ENCODE measurements at places on chromosomes 5 and 9.

GRCh38 chr5:37212096-37212495 is 37.1 kb downstream of the CPLANE1 start:
- no peak for DNase-seq

- peak; percentile 15 for DNase-seq
Observed at GRCh38 chr9:78985084-78985738, 586.6 kb upstream of the TLE4 start.

DNA sequence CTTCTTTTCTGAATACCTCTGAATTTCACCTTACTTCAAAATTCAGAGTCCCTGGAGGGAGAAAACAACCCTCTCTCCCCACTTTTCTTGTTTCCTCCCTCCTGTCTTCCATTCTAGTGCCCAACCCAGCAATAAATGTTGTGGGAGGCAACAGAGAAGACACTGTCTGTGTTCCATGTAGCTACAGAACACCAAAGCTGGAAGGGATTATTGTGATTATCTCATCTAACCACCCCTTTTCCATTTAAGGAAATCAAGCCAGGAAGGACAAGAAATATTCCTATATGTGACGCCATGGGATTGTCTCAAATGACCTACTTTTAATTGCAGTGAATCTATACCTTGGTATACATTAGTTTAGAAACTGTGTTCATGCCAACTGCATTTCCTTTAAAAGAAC is 476.6 kb upstream of the TNC start:
- peak; percentile 10 for DNase-seq

- peak; percentile 71 for DNase-seq
Observed at GRCh38 chr5:151660616-151661495, 25.9 kb downstream of the SPARC start.

GRCh38 chr5:148179234-148179824 is 11.0 kb downstream of the SPINK14 start:
- DNase-seq = peak; percentile 3

- DNase-seq = no peak
Observed at GRCh38 chr5:53243403-53243802, 133.8 kb upstream of the MOCS2 start.

DNA sequence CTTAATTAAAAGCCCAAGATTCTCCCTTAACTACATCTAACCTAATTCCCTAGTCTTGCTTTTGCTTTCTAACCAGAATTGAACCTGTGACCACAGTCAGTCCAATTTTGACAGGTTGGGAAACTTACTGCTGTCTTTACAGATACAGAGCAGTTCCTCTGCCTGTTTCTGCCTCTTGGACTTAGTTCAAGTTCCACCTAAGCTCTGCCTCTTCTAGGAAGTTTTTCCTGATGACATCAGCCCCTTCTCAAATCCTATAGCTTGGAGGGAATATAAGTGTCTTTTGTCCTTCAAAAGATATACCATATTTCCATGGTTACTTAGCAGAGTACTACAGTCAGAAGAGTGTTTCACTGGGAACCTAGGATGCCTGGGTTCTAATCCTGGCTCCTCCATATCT is 31.7 kb downstream of the BRINP1 start:
- no peak for DNase-seq

DNA sequence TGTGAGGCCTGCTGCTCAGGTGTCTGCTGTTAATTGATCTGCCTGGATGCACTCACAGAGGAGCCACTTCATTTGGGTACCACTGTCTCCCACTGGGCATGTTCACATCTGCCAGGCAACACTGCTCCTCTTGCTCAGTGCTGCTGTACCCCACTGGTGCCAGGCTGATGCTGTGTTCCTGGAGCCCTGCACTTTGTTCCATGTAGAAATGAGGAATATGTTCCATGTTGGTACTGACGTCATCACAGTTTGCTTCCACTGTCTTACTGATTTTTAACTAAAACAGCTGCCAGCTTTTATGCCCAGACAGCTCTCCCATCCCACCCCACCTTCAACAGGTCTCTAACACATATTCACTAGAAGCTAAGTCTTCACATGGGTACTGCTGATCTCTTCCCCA is 355.7 kb downstream of the LRRC70 start:
- no peak for DNase-seq

GRCh38 chr9:3740690-3741419 is 215.1 kb upstream of the RFX3 start:
- DNase-seq = no peak

DNA sequence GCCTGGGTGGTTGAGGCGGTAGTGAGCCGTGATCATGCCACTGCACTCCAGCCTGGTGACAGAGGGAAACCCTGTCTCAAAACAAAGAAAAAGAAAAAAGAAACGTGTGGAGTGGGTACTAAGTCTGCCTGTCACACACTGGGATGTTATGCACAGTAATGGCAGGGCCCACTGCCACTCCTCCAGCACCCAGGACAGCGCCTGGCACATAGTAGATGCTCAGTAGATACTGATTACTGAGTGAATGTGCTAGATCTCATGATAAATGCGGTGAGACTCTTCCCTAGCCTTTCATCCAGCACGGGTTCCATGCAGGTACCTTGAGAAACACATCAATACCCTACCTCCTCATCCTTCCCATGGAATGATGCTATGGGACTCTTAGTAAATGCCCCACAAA is 87.4 kb upstream of the HSPA9 start:
- peak; percentile 29 for DNase-seq

GRCh38 chr9:107733523-107733894 is 243.9 kb upstream of the KLF4 start:
- DNase-seq = peak; percentile 48

DNA sequence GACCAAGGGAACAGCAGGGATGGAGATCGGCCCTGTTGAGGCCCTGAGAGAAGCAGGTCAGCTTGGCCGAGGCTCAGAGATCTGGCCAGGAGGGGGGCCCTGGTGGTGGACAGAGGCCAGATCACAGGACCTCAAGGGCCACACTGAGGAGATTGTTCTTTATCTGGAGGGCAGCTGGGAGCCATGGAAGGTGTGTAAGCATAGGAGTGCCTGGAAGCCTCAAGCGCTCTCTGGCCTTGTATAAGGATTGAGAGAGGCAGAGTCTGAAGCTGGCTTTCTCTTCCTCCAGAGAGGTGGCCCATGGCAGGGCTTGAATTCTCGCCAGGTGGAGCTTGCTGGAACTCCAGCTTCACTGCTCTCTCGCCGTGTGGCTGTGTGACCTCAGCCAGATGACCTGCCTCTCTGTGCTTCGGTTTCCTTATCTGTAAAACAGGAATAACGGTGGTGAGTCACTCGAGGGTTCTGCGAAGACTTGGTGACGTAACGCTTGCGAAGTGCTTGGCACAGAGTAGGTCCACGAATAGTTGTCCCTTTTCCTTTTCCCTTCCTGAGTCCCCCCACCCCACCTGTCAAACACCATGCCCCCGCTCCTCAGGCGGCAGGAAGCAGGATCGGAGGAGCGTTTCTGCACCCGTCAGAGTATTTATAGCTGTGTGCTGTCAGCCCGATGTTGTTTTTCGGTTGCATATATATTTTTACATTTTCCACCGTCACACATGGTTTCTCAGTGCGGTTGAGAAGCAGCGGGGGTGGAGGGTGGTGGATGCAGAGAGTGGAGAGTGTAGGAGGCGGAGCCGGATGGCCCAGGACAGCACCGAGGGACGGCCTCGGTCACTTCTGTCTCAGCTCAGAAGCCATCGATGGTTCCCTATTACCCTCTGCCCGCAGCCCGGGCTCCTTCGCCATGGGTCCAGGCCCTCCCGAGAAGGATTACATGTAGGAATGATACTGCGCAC is 17.0 kb upstream of the CRB2 start:
- DNase-seq = no peak

DNA sequence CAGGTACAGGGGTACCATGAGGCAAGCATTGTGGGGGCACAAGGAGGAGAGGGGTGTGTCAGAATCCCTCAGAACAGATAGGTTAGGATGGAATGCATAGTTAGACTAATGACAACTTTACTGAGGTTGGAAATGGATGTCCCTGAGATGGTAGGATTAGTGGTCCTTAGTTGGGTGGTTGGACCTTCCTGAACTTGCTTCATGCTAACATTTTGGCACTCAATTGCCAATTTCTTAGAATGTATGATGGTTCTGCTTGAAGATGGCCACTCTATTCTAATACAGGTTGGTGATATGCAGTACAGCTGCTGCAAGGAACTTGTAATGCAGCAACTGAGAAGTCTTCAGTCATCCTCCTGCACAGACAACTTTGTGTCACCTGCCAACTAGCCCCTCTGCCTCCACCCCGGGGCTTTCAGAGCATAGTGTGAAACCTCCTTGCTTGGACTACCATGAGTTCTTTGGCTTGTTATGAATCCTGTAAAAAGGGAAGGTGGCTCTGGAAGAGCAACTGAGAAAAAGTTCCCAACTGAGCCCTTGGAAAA is 5.4 kb downstream of the CCNI2 start:
- DNase-seq = no peak

GRCh38 chr5:57635146-57635777 is 152.7 kb upstream of the ACTBL2 start:
- DNase-seq = no peak

DNA sequence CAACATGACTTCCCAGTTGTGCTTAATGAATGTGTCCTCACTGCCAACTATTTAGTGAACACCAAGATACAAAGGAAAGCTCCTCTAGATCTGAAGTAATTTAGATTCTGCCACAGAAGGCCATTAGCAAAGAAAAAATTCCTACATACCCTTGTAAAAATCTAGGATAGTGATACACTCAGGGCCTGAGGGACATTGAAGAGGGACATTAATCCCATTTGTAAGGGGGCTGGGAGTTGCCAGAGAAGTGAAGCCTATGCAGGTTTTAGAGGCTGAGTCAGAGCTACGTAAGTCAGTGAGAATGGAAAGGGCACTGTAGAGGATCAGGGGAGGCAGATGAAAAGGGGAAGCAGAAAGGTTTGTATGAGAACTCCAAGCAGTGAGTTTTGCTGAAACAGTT is 286.9 kb upstream of the TARS1 start:
- DNase-seq = no peak

GRCh38 chr9:116589392-116590354 is 97.4 kb upstream of the TRIM32 start:
- DNase-seq = peak; percentile 60

DNA sequence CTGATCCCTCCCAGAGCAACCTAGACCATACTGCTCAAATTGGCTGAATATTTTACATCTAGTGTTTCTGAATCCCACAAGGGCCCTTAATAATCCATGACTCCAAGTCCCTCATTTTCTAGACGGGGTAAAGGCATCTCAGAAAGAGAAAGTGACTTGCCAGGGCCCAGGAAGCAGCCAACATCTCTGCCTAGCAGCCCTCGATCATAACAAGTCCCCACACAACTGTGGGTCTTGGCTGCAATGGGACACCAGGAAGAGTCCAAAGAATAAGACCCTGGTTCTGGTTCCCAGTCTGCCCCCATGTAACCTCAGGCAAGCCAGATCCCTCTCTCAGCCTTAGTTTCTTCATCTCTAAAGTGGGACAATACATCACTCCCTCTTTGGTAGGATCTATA is 6.3 kb downstream of the ANXA6 start:
- no peak for DNase-seq

DNA sequence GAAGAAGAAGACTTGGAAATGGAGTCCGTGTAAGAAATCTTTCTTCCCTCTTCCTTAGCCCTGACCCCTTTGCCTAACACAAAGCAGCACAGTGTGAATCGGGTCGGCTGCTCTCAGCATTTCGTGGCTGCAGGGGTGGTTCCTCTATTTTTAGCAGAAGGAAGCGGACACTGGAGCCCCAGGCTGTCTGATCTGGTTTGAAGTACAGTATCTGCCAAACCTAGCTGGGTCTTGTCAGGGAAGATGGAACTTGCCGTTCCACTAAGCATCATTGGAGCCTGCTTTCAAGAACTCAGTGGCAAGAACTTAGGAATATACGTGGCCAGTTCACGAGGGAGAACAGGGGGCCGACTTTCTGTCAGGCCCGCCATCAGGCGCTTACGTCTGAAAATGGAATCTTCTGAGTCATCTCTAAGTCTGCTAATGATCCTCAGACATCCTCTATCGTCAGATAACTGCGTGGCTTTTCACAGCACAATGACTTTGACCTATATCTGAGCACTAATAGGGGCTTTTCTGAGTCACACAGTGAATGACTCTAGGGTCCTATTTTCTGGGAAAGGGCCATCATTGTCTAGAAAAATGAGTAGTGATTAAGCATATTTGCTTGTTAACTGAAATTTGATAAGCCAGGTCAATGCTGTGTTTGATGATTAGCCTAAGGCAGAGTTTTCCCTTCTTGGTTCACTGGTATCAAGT is 43.3 kb upstream of the NCS1 start:
- DNase-seq = peak; percentile 22

DNA sequence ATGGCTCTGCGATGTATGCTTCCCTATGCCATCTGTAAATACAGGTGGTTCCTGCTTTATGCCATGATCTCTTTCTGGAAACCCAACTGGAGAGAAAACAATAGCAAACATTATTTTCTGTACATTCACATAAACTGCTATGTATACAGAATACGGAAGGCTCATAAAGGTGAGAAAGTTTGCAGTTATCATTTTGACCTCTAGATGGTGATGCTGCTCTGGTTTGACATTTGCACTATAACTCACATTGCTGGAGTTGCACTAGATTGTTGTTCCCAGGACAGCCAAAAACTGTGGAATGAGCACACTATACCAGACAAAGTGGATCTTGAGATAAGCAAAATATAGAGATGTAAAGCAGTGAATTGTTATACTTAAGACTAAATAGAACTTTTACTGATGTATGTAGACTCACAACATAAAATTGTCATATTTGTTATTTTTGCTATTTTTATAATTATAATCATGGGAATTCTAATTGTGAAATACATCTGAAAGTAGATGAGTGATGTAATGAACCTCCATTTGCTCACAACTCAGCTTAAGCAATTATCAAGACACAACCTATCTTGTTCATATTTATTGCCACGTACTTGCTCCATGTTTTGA is 246.5 kb downstream of the PTPRD start:
- no peak for DNase-seq

- no peak for DNase-seq
Observed at GRCh38 chr9:131529597-131530545, 1.2 kb downstream of the UCK1 start.

GRCh38 chr5:117680426-117680825 is 1105.8 kb upstream of the SEMA6A start:
- DNase-seq = no peak

DNA sequence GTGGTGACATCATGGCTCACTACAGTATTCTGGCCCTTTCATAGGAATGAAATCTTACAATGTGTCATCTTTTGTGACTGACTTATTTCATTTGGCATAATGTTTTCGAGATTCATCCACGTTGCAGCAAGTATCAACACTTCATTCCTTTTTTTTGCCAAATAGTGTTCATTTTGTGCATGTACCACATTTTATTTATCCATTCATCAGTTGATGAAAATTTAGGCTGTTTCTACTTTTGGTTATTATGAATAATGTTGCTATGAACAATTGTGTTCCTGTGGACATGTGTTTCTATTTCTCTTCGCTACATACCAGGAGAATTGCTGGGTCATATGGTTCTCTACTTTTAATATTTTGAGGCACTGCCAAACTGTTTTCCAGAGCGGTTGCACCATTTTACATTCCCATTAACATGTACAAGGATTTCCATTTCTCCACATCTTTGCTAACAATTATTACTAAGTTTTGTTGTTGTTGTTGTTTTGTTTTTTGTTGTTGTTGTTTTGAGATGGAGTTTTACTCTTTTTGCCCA is 43.5 kb downstream of the RMI1 start:
- peak; percentile 3 for DNase-seq

GRCh38 chr5:147791181-147791580 is 8.7 kb upstream of the JAKMIP2 start:
- DNase-seq = no peak

Measured in AG08395 (cell line).